ENCODE measurements at places on chromosomes 1 and 21.

DNA sequence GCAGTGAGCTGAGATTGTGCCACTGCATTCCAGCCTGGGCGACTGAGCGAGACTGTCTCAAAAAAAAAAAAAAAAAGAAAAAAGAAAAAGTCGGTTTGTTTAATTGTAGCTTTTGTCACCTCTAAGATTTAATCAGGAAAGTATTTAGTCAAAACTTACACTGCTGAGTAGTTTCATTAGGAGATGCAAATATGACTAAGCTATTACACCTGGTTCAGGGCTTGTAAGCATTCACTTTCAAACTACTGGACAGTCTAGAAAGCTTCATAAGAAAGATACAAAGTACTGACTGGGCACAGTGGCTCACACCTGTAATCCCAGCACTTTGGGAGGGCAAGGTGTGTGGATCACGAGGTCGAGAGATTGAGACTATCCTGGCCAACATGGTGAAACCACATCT lies 75.9 kb upstream of the CACYBP start:
- DNase-seq, result no peak

- no peak for DNase-seq
Measured at GRCh38 chr1:107788206-107789202, 176.5 kb downstream of the VAV3 start.

- DNase-seq, result no peak
Measured at GRCh38 chr1:183778568-183779433, 26.1 kb upstream of the RGL1 start.

DNA sequence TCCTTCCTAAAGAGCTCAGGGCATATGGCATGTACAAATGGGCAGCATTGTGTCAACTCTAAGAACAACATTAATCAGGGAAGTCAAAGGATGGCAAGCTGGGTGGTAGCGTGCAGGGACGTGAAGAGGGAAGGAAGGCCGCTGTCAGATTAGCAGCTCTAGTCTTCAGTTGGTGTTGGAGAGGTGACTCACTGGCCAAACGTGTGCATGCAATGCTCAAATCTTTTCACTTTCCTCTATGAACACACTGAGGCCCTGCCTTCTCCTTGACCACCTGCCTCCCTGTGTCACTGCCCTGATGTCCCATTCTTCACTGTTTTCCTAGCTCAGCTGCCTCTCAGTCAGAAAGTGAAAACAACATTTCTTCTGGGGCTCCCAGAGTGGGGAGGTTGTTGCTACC lies 5.9 kb upstream of the PIGR start:
- no peak for DNase-seq

DNA sequence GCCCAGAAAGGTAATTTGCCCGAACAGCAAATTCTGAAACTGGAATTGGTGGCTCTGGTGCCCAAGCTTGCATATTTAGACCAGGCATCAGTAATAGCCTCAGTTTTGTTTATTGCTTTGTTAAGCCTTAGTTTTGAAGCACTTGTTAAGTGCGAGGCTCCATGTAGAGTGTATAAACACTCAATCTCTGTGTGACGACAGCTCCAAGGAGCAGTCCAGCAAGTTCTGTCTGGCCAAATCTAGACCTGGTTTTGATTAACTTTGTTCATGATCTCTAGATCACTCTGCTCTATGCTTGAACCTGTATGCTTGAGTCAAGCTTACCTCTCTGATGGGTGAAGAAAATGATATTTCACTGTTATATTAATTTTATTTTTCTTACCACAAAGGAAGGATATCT lies 37.4 kb downstream of the DOP1B start:
- no peak for DNase-seq

GRCh38 chr1:53362851-53363642 lies 35.2 kb upstream of the LRP8 start:
- no peak for DNase-seq

DNA sequence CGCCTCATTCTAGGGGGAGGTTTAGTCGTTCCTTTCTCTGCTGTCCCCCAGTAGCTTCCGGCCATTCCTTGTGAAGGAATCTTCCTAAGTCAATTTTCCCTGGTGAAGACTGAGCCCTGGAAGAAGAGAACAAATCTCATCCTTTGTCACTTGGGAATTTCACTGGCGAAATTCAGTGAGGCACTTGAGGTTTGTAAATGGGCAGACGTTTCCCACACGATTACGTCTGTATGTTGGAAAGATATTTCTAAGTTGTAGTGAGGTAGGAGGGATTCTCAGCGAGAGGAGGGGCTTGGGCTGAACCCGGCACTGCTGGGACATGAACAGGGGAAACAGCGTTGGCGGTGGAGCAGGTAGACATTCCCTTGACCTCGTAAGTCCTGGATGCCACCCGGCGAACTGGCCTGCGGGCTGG lies 47.2 kb downstream of the GALNT2 start:
- no peak for DNase-seq

GRCh38 chr1:92774407-92774806 lies 10.5 kb downstream of the EVI5 start:
- DNase-seq, result no peak

DNA sequence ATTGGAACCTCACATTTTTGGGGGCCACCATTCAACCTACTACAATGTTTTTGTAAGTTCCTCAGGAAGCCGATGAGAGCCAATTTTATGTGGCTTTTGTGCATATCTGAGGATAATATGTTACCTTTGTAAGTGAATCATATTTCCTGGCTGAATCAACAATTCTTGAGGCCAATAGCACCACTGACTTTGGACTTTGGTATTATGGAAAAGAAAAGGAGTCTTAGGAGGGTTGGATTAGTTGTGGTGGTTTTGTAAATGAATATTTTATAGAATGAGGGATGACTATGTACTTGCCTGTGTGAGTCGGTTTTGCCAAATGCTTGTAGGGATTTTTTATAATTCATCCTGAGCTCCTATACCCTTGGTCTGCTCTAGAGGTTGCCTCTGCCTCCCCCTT lies 181.5 kb upstream of the HMGB4 start:
- DNase-seq, result no peak

GRCh38 chr1:90193116-90193515 lies 198.2 kb downstream of the ZNF326 start:
- DNase-seq, result no peak

All from NCI-H1105 treated with DMSO at 0.1 percent for 48 hours (cell line).